ENCODE measurements at places on chromosomes 6 and 20.

DNA sequence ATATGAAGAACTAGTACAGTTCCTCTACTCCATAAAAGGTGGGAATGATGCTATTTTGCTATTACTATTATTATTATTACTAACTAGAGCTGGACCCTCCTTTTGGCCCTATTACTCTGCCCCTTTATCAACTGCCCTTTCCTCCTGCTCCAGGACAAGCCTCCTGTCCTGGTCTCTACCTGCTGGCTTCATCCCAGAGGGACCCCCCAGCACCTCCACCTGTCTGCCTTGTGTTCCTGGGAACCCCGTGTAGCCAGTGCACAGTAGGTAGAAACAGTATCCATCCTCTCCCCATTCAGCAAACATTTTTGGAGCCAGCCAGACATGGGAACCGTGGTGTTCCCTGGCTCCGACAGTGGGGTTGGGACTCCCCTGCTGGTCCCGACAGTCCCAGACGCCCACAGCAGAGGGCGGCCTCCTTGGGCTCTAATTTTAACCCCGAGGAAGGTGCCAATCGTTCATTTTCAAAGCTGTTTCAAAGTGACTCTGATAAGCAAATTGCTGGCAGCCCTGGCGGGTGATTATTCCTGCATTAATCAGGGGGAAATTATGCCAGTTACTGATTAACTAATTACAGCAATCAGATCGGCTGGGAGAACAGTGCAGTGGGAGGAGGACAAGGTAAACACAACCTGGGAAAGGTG, 44.2 kb upstream of the MDGA1 start:
- no peak for DNase-seq

DNA sequence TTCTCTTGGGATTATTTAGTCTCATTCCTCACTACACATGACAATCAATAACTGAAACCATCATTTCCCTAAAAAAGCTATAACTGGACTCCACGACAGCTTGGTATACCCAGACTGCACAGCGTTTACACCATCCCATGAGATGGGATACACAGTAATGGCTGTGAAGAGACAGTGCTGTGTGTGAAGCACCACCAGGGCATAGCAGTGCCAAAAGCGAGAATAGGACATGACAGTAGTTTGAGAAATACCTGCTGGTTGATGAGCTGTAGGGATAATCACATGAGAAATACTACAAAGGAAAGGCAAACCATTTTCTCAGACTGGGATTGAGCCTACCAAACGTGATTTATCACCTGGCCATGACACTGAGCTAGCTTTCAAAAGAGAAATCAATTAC, 22.4 kb upstream of the LYRM2 start:
- no peak for DNase-seq

DNA sequence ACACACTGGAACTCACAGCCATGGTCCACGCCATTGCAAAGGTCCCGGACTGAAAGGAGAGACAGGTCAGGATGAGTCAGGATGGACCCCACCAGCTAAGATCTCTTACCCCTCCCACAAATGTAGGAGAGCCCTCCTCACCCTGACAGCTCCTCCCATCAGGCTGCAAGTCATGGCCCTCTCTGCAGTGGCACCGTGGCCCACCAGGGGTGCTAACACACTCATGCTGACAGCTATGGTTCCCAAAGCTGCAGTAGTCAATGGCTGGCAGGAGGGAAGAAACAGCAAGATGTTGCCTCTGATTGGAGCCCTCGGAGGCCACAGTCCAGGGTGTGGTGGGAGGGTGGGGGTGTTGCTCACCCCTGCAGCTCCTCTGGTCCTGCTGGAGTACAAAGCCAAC, 5.7 kb upstream of the RBPJL start:
- DNase-seq: no peak

DNA sequence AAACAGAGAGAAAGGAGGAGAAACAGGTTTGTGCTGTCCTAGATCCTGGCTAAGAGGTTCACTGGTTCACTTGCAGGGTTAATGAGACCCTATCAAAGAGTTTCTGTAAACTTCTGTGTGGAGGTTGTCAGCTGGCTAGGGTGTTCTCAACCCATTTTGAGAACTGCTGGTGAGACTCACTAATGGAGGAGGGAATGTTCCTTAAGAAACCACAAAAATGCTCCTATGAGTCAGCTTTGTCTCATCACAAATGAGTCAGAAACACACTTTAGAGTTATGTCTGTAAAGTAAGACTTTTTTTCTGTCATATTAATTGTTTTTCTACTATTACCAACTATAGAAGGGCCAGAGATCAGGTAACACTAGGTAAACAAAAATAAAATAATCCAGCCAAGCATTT, 884.4 kb downstream of the PHF3 start:
- DNase-seq: no peak

- no peak for DNase-seq
Measured at GRCh38 chr6:86820750-86821149, 116.6 kb upstream of the HTR1E start.

GRCh38 chr6:14408446-14408845, 290.9 kb downstream of the CD83 start:
- DNase-seq: no peak

GRCh38 chr6:109865968-109866367, 112.1 kb upstream of the GPR6 start:
- DNase-seq: no peak

GRCh38 chr20:48178633-48179032, 393.4 kb upstream of the SULF2 start:
- no peak for DNase-seq

- no peak for DNase-seq
Measured at GRCh38 chr20:3090565-3090964, 6.0 kb upstream of the AVP start.

- DNase-seq: no peak
Measured at GRCh38 chr6:112877134-112878100, 530.3 kb downstream of the RFPL4B start.

DNA sequence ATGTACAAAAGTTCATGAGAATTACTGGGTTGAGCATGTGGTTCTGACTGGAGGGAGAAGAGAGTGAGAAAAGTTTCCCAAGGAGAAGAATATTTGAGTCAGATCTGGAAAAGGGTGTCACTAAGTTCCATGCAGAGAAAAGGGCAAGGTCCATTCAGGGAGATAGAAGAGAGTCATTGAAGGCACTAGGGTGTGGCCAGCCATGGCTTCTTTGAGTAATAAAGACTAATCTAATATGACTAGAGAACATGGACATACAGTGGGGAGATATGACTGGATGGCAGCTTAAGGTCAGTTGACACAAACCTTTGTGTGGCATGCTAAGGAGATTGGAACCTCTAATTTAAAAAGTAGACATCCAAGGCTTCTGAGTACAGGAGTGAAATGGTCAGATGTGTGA, 10.7 kb upstream of the SLC17A4 start:
- no peak for DNase-seq

- DNase-seq: no peak
Measured at GRCh38 chr6:159490298-159490937, 202.6 kb downstream of the SOD2 start.

GRCh38 chr6:88764081-88764480, 199.3 kb downstream of the RNGTT start:
- no peak for DNase-seq

GRCh38 chr20:32205843-32206759, 1.4 kb downstream of the PLAGL2 start:
- no peak for DNase-seq

DNA sequence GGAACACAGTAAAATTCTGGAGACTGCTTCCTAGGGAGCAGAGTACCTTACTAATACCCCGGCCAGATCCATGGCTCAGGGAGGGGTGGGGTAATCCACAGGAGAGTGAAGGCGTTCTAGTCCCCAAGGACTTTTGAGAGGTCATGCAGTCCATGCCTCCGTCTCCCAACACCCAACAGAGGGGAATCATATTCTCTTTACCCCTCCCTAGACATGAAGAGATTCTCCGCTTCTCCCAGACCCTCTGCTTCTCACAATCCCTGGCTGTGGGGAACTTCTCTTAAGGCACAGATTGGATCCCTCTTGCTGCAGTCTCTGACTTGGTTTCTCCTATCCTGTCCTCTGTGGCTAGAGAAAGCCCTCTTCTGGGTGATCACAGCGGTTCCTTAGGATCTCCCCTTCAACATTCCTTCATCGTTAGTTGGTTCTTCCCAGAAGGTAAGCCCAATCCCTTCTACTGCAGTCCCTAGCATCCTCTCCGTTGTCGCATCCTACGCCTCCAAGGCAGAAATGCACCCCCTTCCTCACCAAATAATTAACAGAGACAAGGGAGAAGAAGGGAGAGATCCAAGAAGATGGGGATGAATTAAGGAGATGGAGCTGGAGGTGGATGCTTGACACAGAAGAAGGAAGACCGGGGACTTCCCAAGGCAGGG, 562 bp downstream of the GGT7 start:
- no peak for DNase-seq

DNA sequence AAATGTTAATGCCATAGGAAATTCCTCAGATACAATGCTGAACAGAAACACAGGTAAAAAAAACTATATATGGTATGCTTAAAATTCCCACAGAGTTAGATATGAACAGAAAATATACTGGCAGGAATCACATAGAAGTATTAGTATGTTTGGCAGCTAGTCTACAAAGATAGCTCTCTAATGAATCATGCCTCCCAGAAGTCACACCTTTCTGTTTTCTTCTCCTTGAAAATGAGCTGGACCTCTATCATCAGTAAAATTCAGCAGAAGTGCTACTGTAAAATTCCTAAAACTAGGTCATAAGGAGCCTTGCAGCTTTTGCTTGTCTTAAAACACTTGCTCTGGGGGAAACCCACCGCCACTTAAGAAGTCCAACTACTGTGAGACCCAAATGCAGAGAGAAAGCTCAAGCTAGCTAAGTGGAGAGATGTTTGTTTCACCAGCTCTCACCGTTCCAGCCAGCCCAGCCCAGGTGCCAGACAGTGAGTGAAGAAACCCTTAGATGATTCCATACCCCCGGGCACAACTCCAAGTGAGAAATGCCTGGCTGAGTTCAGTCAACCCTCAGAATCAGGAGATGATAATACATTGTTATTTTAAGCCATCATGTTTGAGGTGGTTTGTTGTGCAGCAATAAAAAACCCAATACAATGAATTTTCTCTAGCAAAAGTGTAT, 43.0 kb downstream of the TSPYL4 start:
- DNase-seq: no peak

DNA sequence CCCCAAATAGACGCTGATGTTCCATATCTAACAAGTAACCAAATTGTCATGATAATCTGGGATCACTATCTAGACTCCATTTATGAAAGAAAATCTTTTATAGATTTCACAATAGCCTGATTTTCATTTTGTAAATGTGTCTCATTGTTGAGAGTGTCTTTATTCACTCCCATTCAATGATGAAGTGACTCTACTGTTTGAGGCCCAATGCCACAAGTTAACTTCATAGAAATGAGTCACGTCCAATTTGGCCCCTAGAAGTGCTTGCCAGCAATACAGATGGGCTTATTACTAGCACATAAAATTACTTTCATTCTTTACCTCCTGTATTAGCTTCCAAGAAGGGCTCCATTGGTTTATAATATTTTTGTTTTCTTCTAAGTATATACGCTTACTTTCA, 6.3 kb downstream of the IPCEF1 start:
- DNase-seq: no peak
